Cardiac muscle cell (in vitro differentiated cells and primary cell): ENCODE measurements at places on chromosomes 16 and 17. TPM values are rescaled to one million over a fixed set of nuclear protein-coding genes. Genes with fewer than 3 reads are reported as not detected.
A peak's percentile ranks its signal among the peaks of the same experiment; 100 is the strongest.

DNA sequence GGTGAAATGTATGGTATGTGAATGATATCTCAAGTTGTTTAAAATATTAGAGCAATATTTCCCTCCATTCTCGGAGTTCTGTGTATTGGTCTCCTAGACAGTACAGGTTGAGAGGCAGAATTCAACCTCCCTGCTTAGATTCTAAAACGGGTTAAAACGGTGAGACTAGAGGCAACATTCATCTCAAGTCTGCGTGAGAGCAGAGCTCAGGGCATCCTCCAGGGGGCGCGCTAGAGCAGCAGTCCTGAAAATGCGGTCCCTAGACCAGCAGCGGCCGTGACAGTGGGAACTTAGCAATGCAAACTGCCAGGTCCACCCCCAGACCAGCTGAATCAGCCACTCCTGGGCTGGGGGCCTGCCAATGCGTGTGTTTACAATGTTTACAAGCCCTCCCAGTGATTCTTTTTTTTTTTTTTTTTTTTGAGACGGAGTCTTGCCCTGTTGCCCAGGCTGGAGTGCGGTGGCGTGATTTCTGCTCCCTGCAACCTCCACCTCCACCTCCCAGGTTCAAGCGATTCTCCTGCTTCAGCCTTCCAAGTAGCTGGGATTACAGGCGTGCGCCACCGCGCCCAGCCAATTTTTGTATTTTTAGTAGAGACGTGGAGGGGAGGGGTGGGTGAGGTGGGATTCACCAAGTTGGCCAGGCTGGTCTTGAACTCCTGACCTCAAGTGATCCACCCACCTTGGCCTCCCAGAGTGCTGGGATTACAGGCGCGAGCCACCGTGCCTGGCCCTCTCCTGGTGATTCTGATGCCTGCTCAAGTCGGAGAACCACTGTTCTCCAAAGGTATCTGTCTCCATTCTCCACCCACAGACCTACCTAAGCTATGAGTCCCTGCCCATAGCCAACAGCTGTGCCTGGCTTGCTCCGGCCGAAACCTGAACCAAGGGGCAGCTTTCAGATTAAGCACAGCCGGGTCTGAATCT is 24.2 kb downstream of the KLHL36 start:
- H3K36me3 ChIP-seq: no peaks in the 10 kb centered on the region
- DNase-seq: peak; percentile 80
- H3K4me3 ChIP-seq: no peak overlapping the region

DNA sequence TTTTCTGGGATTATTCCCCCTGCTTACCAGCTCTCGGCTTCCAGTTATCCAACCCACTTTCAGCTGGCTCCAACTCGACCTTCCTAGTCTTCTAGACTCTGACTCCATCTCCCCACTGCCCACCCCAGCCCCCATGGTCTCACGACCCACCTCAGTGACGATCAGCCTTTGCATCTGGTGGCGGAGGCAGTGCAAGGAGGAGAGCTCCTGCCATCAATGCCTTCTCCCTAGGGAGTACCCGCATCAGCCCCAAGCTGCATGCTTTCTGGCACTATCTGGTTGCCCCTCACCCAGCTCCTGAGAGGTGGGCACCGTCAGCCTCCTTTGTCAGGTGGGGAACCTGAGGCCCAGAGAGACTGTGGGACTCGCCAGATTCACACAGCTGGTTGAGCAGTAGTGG is 72.6 kb upstream of the RPL38 start:
- H3K27me3 ChIP-seq: no peaks in the 10 kb centered on the region
- no peak overlapping the region for H3K27ac ChIP-seq
- no peak for DNase-seq
- no peak overlapping the region for H3K4me3 ChIP-seq
- no peaks in the 10 kb centered on the region for H3K4me1 ChIP-seq
- no peaks in the 10 kb centered on the region for H3K36me3 ChIP-seq

- H3K27me3 ChIP-seq: no peaks in the 10 kb centered on the region
- peaks cover 20% of the 10 kb centered on the region for H3K4me1 ChIP-seq
- H3K4me3 ChIP-seq: peak within 1 kb of the TSS; percentile 54
Observed at GRCh38 chr16:66549284-66550131, at the start of gene TK2. Gene TK2 (minus strand): TSS chr16:66550122. CDS start chr16:66550061, 61 bp downstream.

DNA sequence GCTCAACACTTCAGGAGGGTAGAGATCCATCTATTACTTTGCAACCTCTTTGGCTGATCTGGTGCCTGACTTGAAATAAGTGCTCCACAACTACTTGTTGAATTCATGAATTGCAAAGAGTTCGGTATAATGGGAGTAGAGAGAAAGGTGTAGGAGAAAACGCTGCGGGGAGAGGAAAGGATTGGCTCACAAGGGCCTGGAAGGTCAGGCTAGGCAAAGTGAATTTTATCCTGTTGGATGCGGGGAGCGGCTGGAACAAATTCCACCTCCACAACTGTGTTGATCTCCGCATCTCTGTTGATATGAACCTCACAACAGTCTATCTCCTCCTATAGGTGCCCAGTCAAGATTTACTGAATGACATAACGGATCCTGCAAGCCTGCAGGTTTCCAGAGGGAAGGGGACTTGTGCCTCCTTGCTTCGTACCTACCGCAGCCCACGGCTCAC is 684 bp downstream of the SLX4 start:
- H3K4me3 ChIP-seq: peak overlapping the region; percentile 84
- no peaks in the 10 kb centered on the region for H3K27me3 ChIP-seq
- peak; percentile 48 for DNase-seq
- peak overlapping the region; percentile 69 for H3K27ac ChIP-seq

- no peak for DNase-seq
- H3K4me1 ChIP-seq: no peaks in the 10 kb centered on the region
- no peaks in the 10 kb centered on the region for H3K36me3 ChIP-seq
- H3K27ac ChIP-seq: no peak overlapping the region
- no peaks in the 10 kb centered on the region for H3K27me3 ChIP-seq
Observed at GRCh38 chr16:27819356-27819755, 244.2 kb downstream of the GSG1L start.

- H3K36me3 ChIP-seq: no peaks in the 10 kb centered on the region
- DNase-seq: peak; percentile 80
- H3K4me3 ChIP-seq: peak overlapping the region; percentile 53
- H3K27me3 ChIP-seq: no peaks in the 10 kb centered on the region
- H3K27ac ChIP-seq: no peak overlapping the region
Observed at GRCh38 chr17:32127158-32127897, 15.0 kb upstream of the RHOT1 start.

Gene KRTAP16-1
- not detected in 2 replicates for total RNA-seq

GRCh38 chr17:79883202-79883601 is 44.0 kb upstream of the CBX4 start:
- no peak overlapping the region for H3K4me3 ChIP-seq
- H3K27ac ChIP-seq: no peak overlapping the region
- no peaks in the 10 kb centered on the region for H3K36me3 ChIP-seq
- no peaks in the 10 kb centered on the region for H3K4me1 ChIP-seq

Gene TBC1D3L
- total RNA-seq: 4.1 and 14.9 TPM in 2 replicates

- H3K27me3 ChIP-seq: no peaks in the 10 kb centered on the region
- no peak overlapping the region for H3K4me3 ChIP-seq
- H3K27ac ChIP-seq: no peak overlapping the region
- H3K4me1 ChIP-seq: no peaks in the 10 kb centered on the region
Observed at GRCh38 chr16:17563323-17564091, 92.7 kb upstream of the XYLT1 start.

GRCh38 chr17:66713533-66714042 is 121.3 kb upstream of the CACNG5 start:
- peak; percentile 68 for DNase-seq
- H3K27me3 ChIP-seq: no peaks in the 10 kb centered on the region
- no peaks in the 10 kb centered on the region for H3K36me3 ChIP-seq
- H3K4me1 ChIP-seq: peaks cover 41% of the 10 kb centered on the region
- peak overlapping the region; percentile 79 for H3K27ac ChIP-seq

Gene RNF222
- total RNA-seq: not detected in 2 replicates

DNA sequence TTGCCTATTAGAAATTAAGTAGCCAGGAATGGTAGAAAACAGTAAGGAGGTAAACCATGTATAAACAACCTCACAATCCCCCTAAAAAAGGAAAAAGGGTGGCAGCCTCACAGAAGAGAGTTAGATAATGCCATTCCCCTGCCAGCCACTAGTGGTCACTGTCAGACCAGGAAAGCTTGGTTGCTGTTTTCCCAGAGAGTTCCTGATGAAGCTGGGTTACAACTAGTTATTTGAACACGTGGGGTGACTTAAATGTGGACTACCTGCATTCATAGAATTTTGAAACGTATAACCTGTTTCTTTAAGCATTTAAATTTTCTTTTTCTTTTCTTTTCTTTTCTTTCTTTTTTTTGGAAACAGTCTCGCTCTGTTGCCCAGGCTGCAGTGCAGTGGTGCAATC is 5.8 kb downstream of the GPRC5C start:
- H3K4me1 ChIP-seq: peaks cover 23% of the 10 kb centered on the region
- DNase-seq: no peak
- no peak overlapping the region for H3K4me3 ChIP-seq
- no peak overlapping the region for H3K27ac ChIP-seq
- no peaks in the 10 kb centered on the region for H3K27me3 ChIP-seq

DNA sequence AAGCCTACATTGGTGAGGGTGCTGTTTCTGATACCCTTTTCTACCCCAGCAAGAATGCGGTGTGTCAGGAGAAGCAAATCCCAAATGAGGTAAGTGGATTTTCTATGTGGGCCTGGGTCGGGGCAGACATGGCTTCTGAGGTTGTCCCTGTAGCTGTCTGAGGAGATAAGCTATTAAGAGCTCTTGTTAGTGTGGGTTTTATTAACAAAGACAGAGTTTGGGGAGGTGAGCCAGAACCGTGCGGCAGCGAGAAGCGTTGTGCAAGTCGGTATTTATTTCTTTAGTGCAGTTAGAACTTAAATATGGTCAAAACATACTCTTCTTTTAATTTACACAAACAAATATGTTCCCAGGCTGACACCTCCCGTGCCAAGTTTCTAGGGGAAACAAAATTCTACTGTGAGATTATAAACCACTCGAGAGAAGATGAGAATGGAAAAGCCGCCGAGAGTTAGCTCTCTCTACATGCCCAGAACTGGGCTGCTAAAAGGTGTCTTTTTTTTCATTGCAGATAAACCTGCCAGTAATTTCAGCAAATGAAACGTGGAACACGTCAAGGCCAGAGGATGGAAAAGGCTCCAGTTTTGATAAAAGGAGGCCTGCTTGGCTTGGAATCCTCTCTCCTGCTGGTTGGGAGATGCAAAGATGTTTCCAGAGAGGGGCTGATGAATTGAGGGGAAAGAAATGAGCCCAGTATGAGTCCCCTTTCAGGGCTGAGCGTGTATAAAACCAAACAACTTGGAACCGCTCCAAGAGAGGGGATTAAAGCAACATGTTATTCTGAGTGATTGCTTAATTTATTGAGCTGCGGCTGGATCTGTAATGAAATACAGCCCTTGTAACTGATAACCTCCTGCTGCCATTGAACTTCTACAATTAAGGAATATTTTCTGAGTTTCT is 254.6 kb downstream of the MRTFB start:
- H3K27ac ChIP-seq: peak overlapping the region; percentile 15
- peaks cover 10% of the 10 kb centered on the region for H3K4me1 ChIP-seq
- H3K27me3 ChIP-seq: no peaks in the 10 kb centered on the region

Gene HSD11B2
- 0.28 and 0.36 TPM in 2 replicates for total RNA-seq

Gene TEKT5
- 0.48 and 0.99 TPM in 2 replicates for total RNA-seq

GRCh38 chr16:21194771-21195301 is 16.5 kb downstream of the ZP2 start:
- no peaks in the 10 kb centered on the region for H3K4me1 ChIP-seq
- no peaks in the 10 kb centered on the region for H3K36me3 ChIP-seq
- no peak overlapping the region for H3K27ac ChIP-seq
- DNase-seq: no peak
